AG08395 (cell line): ENCODE measurements at places on chromosomes 4 and X.

DNA sequence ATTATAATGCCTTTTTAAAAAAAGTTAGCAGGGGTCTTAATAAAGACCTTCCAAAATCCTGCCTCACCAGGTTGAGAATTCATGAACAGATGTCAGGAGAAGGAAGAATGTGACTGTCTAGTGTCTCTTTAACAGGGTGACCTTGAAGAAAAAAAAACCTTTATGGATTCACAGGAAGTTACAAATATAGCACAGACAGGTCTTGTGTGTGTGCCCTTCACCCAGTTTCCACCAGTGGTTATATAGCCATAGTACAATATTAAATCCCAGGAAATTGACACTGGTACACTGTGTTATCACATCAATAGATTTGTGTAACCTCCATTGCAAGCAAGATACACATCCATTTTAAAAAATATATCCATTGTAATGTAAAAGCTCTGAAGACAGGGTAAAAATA, 43.7 kb downstream of the HADH start:
- DNase-seq, result no peak

GRCh38 chrX:110317061-110317819, 645 bp downstream of the AMMECR1 start:
- no peak for DNase-seq

GRCh38 chr4:829761-830600, 4.1 kb upstream of the CPLX1 start:
- DNase-seq, result no peak

DNA sequence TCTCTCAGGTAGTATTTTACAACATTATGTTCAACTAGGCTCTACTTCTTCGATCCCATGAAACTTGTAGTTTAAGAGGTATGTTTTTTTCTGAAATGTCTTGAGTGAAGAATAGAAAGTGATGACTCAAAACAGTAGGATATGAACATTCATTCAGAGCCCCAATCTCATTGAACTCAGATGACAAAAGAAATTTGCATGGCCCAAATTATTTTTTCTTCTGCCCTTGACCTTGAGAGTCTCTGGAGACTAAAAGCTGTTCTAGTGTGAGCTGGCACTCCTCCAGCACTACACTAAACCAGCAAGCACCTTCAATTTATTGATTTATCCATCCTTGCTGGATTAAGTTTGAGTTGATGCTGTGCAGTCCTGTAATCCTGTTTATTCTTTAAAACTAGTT, 4.0 kb downstream of the DCLK2 start:
- DNase-seq, result no peak

- DNase-seq, result no peak
These were observed 293.2 kb upstream of the PRPS2 start for GRCh38 chrX:12497832-12498591.

DNA sequence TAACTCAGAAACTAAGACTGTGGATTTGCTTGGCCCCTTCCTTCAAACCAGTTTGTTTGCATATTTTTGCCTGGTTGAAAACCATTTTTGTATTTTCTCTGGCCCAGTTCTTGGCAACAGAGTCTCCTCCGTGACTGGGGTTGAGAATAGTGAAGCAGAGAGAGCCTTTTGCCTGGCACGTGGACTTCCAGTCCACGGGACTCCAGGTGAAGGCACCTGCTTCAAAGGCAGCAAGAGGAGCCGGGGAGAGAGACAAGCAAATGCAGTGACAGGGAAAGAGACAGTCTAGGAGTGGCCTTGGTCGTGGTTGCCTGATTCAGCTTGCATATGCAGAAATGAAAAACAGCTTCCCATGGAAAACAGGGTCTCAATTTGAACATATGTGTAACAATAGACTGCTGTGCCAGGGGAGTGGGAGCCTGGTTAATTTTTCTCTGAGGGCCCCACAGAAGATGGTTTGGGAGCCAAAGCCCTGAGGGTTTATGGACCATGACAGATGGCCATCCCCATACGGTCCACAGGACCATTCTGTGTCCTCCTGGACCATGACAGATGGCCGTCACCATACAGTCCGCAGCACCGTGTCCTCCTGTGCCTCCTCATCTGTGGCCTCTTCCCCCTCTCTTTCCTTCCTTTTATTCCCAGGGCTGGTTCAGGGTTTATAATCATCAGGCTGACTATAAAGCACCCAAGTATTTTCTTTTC, 272.2 kb upstream of the RASGEF1B start:
- DNase-seq, result no peak

DNA sequence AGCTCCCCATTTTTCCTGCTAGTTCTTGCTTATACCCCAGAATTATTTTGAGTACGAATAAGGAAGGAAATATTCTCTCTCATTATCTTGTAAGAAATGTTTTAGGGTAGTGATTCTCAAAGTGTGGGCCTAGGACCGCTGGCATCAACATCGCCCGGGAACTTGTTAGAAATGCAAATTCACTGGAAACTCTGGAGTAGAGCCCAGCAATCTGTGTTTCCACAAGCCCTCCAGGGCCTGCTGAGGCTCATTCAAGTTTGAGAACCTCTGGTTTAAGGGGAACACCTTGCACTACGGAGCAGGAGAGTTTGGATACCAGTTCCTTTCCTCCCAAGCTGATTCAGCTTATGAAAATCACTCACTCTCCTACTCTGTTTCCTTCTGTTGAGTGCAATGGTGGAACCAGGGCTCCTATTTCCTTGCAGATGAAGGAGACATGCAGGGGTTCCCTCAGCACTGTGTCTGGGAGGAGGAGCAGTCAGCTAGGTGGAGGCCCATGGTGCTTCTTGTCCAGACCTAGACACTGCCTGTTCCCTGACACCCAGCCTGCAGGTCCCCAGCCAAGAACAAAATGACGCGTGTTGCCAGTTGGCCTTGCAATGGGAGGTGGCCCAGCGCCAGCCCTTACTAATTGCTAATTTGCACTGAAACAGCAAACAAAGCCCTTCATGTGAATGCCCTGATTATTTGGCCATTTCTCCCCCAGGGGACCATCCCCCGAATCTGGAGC, 68.5 kb downstream of the CYTL1 start:
- no peak for DNase-seq

DNA sequence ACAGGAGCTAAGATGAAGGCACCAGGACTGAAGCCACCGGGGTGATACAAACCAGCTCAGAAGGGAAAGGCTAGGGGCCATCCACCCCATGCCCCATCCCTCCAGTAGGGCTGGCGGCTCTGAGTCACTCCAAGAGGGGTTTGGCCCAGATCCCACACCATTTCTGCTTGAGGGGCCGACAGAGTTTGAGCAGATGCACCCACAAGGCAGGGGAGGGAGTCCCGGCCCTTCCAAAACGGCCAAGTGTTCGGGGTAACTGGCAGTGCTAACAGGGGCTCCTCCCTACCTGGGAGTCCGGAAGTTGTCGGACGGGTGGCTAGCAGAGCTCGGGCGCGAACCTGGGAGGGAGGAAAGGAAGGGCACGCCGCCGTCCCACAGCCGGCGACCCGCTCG, 412 bp downstream of the SLC10A3 start:
- peak; percentile 31 for DNase-seq

DNA sequence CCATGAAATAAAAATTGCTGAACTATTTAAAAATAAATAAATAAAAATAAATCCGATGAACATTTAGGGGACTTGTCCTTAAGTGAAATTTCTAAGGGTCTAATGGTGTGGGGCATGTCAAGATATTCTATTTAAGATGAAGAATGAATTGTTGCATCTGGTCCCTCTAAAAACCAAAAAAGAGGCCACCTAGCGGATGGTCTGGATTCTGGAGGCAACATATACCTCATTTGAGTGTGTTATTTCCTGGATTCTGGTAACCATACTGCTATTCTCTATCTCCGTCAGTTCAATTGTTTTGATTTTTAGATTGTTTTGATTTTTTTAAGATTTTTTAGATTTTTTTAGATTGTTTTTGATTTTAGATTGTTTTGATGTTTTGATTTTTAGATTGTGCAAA, 28.3 kb downstream of the AGTR2 start:
- DNase-seq, result no peak

DNA sequence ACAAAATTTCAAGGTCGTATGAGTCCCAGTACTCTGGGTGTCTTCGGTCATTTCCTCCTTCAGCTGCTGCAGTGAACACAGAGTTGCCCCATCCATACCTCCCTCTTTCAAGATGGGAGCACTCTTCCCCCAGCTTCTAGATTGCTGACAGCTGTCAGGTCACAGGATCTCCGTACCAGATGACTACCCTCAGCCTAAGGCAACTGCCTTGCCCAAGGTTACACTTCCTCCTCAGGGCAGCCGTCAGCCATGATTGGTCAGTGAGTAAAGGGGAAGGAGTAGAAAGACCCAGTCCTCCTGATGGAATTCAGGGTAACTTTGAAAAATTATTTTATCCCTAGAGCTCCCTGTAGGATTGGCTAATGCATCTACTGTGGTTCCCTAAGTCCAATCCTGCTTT, 81.6 kb downstream of the NAF1 start:
- no peak for DNase-seq

DNA sequence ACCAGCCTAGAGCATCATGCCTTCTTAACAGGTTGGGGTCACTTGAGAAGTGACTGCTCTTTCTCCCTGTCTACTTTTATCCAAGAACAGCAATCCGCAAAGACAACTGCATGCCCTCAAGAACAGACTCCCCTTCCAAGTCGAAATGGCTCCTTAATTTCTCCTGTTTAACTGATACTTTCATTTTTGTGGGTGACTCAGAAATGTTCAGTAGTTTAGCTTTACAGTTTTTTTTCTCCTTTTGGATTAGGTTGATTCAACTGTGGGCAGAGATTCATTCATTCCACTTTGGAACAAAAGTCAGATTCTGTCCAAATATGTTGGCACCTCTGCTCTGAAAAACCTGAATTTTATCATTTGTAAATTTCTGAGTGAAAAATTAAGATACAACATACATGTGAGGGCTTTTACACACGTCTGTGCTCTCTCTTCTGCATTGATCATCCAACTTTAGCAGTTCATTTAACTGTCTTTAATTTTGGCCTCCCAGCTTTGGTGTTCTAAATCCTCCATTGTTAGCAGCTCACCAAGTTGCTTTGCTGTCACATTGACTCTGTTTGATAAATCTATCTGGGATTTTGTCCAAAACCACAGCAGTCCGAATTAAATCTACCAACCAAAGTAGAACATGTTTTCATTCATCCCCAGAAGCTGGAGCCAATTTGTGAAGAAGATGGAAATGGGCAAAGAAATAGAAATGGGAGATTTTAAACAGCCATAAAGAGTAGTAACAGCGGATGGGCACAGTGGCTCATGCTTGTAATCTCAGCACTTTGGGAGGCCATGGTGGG, 50.0 kb downstream of the HOPX start:
- DNase-seq, result peak; percentile 64

DNA sequence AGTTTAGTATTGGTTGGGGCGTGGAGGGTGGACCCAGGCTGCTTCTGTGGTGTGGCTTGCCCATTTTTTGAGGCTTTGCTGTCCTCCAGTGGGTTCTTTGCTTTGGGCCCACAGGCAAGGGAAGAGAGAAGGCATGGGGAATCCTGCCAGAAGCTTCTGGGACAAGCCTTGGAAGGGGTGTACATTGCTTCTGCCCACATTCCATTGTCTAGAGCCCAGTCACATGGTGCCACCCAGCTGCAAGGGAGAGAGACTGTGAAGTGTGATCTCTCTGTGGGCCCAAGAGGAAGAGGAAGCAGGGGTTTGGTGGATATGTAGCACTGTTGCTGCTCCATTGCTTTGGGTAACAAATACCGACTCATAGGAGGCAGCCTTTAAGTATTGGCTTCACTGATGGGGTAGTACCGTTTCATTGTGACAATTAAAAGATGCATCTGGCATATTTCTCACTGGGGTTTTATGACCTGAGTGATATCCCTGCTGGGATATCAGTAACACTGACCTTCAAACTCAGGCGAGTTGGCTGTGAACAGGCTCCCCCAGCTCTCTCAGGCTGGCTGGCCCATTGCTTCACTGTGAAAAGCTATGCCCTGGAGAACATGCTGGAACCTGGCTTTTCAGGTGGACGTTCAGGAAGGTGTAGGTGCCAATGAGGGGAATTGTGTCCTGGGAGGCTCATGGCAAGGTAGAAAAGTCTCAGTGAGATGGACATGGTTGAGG, 85.9 kb downstream of the CLDN34 start:
- DNase-seq, result peak; percentile 22

DNA sequence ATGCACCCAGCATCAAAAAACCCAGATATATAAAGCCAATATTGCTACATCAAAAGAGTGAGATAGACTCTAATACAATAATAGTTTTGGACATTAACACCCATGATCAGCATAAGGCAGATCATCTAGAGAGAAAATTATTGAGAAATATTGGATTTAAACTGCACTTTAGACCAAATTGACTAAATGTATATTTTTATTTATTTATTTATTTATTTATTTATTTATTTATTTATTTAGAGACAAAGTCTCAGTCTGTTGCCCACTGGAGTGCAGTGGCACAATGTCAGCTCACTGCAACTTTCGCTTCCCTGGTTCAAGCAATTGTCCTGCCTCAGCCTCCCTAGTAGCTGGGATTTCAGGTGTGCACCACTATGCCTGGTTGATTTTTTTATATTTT, 193.0 kb downstream of the KLHL4 start:
- no peak for DNase-seq

GRCh38 chr4:100106982-100107381, 83.3 kb downstream of the DDIT4L start:
- no peak for DNase-seq

- DNase-seq, result peak; percentile 31
These were observed 29.2 kb downstream of the CLRN2 start for GRCh38 chr4:17544205-17544604.
